ENCODE measurements at places on chromosomes 5 and 9. TPM values are rescaled to one million over a fixed set of nuclear protein-coding genes. Genes with fewer than 3 reads are reported as not detected.

The TMC1 gene
- 0.93 TPM for total RNA-seq

The SLC1A1 gene
- 38.7 TPM for total RNA-seq

The RASEF gene
- 0.06 TPM for total RNA-seq

The SH3PXD2B gene
- total RNA-seq, result 25.5 TPM

The GADD45G gene
- 0.53 TPM for total RNA-seq

The FGF18 gene
- total RNA-seq, result 0.12 TPM

The BARX1 gene
- not detected for total RNA-seq

The IL13 gene
- not detected for total RNA-seq

The HNRNPK gene
- 542 TPM for total RNA-seq

The GNA14 gene
- total RNA-seq, result 4.4 TPM

The DPM2 gene
- total RNA-seq, result 11.1 TPM

The PANK3 gene
- total RNA-seq, result 31.1 TPM

The STC2 gene
- 251 TPM for total RNA-seq

The BTNL8 gene
- not detected for total RNA-seq

The EIF4E1B gene
- not detected for total RNA-seq

The SLC34A3 gene
- total RNA-seq, result 0.06 TPM

The SLF1 gene
- total RNA-seq, result 5.5 TPM

The KIF4B gene
- not detected for total RNA-seq

The OR13F1 gene
- not detected for total RNA-seq

The ZCCHC10 gene
- 12.0 TPM for total RNA-seq

The PCDHGA12 gene
- 22.3 TPM for total RNA-seq

The PFN3 gene
- not detected for total RNA-seq

The ADAMTS2 gene
- total RNA-seq, result 36.5 TPM

The PCDHB14 gene
- total RNA-seq, result 1.1 TPM

The MYMK gene
- not detected for total RNA-seq

The SPINK5 gene
- total RNA-seq, result 0.13 TPM

The TCF7 gene
- total RNA-seq, result 2.8 TPM

The CARTPT gene
- total RNA-seq, result not detected

Measured in aortic smooth muscle cell (primary cell).